Effector CD8-positive, alpha-beta T cell (primary cell): ENCODE measurements at places on chromosomes 5 and 9.

DNA sequence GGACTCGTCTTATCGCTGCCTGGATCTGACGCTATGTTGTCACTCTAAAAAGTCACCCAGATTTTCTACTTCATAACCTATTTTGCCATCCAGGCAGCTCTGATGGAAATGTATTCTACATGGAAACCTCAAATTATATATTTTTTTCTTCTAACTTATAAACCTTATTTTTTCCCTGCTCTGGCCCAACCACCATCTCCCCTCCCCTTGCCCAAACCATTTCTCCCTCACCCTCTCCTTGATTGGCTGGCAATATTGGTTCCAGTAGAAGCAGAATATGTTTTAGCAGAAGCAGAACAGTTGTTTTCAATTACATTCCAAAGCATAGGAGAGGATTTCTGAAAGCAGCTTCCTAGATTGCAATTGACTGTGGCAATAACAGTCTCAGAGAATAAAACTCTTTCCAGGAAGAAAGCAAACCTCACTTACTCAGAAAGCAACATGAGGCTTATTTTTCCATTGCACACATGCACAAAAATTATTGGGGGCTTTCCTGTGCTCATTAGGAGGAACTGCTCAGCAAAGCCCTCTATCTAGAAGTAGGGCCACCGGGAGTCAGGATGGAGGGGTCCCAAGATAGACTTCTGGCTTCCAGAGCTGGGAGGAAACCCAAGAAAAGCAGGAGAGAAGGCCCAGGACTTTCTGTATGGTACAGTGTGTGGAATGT lies 191.8 kb downstream of the ESM1 start:
- no peak for DNase-seq

DNA sequence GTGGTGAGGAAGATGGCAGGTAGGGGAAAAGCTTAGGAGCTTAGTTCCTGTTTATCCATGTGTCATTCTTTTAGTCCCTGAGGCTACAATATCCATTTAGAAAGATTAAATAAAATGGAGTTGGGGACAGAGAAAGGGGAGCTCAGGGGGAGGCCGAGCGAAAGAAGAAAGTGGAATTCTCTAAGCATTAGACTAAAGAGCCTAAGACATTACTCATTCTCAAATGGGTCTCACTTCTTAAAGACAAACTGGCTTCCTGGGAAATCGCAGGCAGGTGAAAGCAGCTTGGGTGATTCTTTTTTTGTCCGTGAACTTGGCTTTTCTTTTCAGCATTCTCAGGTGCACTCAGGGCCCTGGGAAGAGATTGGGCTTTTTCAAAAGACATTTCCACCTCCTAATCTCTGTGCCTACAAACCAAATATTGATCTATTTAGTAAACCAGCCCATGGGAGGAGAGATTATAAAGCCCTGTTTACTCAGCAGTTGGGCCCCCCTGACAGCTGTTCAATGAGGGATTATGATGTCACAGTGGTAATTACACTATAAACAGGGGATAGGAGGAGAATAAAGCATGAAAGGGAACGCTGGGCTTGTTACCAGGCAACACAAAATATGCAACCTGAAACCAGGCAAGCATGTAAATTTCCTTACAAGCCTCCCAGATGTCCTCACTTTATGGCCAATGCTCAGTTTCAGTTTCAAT lies 584.0 kb downstream of the ACTL7B start:
- no peak for DNase-seq

- DNase-seq = no peak
Measured at GRCh38 chr9:82558855-82559630, 503.9 kb downstream of the RASEF start.

GRCh38 chr9:134366223-134367031 lies 40.2 kb downstream of the RXRA start:
- DNase-seq = no peak
